Right ventricle myocardium superior (tissue), 1 donor: ENCODE measurements at places on chromosomes 6 and 20.
A peak's percentile ranks its signal among the peaks of the same experiment; 100 is the strongest.

DNA sequence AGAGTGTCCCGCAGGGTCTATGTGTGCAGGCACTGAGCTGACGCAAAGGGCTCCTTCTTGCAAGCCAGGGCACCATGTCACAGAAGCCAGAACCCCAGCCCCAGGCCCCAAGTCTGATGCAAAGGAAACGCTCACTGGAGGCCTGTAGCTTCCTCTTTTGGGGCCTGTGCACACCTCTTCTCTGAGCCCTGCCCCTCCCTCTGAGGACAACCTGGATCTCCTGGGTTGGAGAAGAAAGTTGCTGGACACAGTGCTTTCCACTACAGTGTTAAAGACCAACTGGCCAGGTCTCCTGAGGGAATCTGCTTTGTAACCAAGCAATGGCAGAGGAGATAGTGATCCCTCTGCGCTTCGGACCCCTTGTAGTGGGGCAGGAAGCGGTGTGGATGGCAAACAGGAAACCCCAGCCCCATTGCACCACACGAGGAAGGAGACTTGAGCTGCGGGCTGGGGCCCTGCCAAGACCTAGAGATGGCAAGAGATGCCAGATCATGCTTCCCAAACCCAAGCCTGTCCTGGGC, 90.0 kb downstream of the PRND start:
- peak; percentile 87 for DNase-seq

- DNase-seq: no peak
These were observed 326.7 kb upstream of the FLRT3 start for GRCh38 chr20:14664101-14664500.

- DNase-seq: no peak
These were observed 84.5 kb upstream of the MCHR2 start for GRCh38 chr6:100078509-100078908.

DNA sequence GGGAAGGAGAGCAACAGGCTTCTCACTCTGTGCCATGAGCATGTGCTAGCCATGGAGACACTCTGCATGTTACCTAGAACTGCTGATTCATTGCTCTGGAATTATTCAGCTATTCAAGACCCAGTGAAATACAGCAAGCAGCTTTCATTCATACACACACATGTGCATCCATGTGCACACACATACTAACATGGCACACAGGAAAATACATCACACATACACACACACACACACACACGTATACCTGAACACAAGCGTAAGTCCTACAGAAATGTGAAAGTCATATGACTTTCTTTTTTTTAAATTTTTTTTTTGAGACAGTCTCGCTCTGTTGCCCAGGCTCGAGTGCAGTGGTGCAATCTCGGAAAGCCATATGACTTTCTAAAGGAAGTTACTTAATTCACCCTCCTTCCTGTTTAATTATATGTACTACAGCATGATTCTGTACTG, 108.2 kb upstream of the NFATC2 start:
- DNase-seq: no peak

DNA sequence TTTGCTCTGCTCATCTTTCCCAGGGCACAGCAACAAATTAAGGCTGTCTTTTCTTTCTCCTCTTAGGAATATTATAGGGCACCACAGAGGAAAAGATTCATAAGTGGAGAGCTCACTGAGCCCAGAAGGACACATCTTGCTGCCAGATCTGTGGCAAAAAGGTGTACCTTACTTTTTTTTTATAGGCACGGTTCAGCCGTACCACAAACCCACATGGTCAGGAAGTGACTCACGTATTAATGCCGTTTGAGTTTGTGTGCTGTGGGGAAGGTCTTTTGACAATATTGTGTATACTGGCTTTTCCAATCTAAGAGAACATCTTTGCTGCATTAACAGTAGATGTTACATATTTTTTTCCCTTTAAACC, 28.4 kb downstream of the PAQR8 start:
- no peak for DNase-seq

GRCh38 chr20:62104791-62105345, 17.4 kb upstream of the LSM14B start:
- DNase-seq: no peak

GRCh38 chr6:2986722-2987221, 12.9 kb upstream of the NQO2 start:
- no peak for DNase-seq

- no peak for DNase-seq
These were observed 253.9 kb downstream of the SLC24A3 start for GRCh38 chr20:19466206-19466928.

GRCh38 chr20:34522969-34523871, 7.0 kb downstream of the DYNLRB1 start:
- no peak for DNase-seq

DNA sequence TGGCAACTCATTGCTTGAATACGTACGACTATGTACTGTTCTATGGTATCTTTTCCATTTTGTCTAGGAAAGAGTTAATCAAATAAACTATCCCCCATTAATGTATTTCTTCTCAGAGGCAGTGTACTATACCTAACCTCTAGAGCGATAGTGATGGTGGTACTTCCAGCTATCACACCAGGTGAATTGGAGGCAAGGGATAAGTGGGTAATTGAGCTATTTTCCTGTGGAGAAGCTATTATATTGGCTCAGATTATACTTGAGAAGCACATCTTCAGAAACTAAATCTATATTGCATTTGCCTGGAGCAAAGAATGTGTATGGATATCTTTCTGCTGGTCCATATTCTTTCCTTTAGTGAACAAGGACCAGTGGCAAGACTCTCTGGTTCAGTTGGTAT, 430.7 kb upstream of the KHDRBS2 start:
- no peak for DNase-seq

DNA sequence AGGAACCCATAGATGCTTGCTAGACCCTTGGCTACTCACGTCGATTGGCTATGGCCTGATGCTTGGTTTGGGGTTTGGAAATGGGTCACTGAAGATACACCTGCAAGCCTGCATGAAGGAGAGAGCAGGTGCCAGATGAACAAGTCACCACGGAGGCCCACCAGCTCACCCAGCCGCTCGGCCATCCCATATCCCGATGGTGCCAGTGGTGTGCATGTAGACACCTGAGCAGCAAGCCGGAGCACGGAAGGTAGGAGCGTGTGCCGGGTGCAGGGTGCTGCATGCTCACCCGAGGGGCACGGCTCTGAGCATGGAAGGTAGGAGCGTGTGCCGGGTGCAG, 35.9 kb downstream of the DACT2 start:
- DNase-seq: no peak

GRCh38 chr6:138227316-138227781, 9.1 kb upstream of the PBOV1 start:
- no peak for DNase-seq

- DNase-seq: no peak
These were observed 395.4 kb downstream of the SAMD5 start for GRCh38 chr6:147903931-147904330.

- no peak for DNase-seq
These were observed 143.7 kb upstream of the ATXN1 start for GRCh38 chr6:16904957-16905356.

GRCh38 chr6:30601436-30601814, 15.6 kb downstream of the PPP1R10 start:
- no peak for DNase-seq

- no peak for DNase-seq
These were observed 1.1 kb upstream of the FAXC start for GRCh38 chr6:99350573-99350972.

- no peak for DNase-seq
These were observed 15.2 kb downstream of the VNN2 start for GRCh38 chr6:132742495-132742894.

DNA sequence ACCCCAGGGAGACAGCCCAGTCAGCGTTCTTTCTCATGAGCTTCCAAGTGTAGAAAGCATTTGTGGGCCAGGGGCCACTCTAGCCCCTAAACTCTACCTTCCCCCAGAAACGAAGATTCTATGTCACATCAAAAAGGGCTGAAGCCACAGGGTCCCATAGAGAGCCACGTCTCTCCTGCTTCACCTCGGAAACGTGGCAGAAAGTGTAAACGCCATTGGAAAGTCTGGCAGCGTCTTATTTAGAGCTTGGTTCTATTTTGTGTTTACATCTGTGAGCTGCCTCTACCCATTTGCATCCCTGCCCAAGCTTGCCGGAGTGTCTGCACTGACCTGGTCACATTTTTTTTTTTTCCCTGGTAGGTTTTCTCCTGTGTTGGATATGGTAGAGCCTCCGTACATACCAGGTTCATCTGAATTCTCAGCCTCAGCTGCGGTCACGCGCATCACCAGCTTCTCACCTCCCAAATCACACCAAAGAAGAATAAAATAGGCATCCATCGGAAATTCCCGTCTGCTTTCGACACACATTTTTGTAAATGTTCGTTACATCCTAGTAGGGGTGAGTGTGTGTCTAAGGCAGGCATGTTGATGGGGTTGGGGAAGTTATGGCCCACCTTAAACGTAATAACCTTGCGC, 62.6 kb downstream of the NPEPL1 start:
- DNase-seq: no peak

GRCh38 chr6:22023937-22024336, 272.9 kb downstream of the PRL start:
- DNase-seq: no peak

GRCh38 chr6:14673201-14673600, 555.6 kb downstream of the CD83 start:
- DNase-seq: no peak

- DNase-seq: no peak
These were observed 57.5 kb upstream of the SNRPB2 start for GRCh38 chr20:16672299-16672698.

GRCh38 chr6:126764104-126764503, 354.4 kb upstream of the RSPO3 start:
- no peak for DNase-seq

DNA sequence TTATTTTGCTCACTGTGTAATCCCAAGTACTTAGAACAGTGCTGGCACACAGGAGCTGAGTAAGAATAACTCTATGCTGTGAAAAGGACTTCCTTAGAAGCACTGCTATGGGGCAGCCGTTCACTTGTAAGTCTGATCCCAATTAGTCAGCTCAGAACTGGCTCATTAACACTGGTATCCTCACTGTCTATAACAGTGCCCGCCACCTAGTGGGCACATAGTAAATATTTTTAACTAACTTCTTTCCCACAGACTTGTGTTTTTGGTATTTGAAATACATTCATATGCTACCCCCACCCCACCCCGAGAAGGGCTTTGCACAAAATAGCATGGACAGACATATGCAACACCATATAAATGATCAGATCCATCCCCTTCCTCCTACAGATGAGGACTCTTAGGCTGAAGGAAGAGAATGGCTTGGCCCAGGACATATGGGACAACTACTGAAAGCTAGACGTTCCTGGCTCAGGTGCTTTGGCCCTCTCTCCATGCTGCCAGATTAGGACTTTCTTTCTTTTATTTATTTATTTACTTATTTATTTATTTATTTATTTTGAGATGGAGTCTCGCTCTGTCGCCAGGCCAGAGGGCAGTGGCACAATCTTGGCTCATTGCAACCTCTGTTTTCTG, 47.1 kb downstream of the DST start:
- DNase-seq: no peak

DNA sequence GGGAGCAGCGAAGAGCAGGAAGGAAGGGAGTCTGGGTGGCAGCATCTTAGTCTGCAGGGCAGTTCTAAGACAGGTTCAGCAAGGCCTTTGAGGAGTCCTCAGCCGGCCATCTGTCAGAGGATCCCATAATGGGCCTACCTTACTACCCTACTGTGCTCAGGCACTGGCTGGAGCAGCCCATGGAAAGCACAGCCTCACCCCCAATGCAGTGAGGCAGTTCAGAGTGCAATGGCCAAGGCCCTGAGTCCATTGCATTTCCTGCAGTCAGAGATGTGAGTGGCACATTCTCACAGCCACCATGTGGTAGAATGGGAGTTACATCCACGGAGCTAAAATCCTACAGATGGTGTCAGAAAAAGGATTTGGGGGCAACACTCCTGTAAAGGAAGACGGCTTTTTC, 19.4 kb upstream of the OVOL2 start:
- no peak for DNase-seq

DNA sequence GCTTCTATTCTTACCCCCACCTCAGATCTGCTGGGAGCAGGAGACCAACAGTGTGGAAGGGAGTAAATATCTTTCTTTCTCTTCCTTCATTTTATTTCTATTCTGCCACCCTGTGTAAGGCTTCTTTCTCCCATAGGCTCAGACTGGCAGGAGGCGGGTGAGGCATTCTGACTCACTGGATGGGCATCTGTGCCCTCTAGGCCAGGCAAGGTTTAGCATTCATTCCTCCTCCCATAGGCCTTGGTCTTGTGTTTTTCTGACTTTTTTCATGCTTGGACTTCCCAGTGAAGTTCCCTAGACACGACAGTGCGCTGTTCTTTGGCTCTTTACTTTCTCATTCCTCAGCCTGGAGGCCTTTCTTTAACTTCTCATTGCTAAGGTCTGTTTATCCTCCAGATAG, 235.2 kb downstream of the SYNE1 start:
- DNase-seq: no peak

- peak; percentile 78 for DNase-seq
These were observed 105.0 kb downstream of the TIAM2 start for GRCh38 chr6:155100087-155100486.

GRCh38 chr20:11092151-11092550, 418.4 kb upstream of the JAG1 start:
- no peak for DNase-seq

GRCh38 chr6:111041917-111042316, 45.4 kb upstream of the SLC16A10 start:
- DNase-seq: no peak
